ENCODE measurements at places on chromosomes 2 and 18.
A peak's percentile ranks its signal among the peaks of the same experiment; 100 is the strongest.

- no peak for DNase-seq
Observed at GRCh38 chr18:39571511-39571910, 2005.9 kb upstream of the CELF4 start.

DNA sequence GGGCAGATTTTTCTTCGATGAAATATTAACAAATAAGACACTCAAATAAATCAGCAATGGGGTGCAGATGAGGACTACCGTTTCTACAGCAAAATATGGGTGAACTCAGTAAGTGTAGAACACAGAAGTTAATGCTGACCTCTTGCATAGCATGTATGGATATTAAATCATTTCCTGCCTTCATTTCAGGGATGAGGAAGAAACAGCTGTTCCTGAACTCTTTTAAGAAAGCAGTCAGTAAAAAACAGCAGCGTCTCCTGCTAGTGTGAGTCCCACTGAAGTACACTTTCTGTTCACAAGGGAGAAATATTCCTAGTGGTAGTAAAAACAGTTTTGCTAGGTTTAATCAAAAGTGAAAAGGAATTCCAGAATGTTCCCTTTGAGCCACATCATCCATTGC, 379.0 kb downstream of the ZEB2 start:
- no peak for DNase-seq

DNA sequence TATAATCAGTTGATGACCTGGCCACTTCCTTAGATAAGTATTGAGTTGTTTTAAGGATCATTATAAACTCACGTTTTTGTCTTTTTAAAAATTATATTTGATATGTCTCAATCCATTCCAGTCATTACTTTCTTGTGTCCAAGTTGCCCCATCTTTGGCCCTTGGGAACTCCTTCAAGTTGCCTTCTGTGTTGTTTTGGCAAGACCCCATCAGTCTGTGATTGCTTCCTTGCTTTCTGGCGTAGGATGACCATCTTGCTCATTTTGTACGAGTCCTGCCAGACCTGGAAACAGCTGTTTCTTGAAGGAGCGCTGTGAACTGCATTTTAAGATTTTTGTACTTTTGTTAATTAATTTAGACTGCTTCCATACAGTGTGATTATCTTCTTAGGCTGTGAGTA, 68.9 kb upstream of the ITM2C start:
- DNase-seq, result no peak

DNA sequence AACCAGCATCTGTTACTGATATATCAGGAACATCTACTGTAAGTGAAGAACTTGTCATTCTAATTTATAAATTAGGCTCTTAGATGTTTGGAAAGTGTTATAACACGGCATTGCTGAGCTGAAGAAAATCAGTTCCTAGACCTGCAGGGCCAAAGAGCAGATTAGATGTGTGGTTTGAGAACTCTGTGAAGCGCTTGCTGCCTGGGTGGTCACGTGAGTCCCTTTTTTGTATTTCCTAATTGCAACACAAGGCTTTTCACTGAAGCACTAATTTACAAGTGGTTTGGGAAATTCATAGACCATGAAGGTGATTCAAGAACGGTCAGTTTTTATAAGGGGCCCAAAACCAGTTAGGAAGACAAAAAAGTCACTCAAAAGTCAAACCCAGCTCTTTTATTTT, 106.9 kb upstream of the SP3 start:
- no peak for DNase-seq

- no peak for DNase-seq
Observed at GRCh38 chr2:145169285-145169684, 649.4 kb upstream of the ZEB2 start.

DNA sequence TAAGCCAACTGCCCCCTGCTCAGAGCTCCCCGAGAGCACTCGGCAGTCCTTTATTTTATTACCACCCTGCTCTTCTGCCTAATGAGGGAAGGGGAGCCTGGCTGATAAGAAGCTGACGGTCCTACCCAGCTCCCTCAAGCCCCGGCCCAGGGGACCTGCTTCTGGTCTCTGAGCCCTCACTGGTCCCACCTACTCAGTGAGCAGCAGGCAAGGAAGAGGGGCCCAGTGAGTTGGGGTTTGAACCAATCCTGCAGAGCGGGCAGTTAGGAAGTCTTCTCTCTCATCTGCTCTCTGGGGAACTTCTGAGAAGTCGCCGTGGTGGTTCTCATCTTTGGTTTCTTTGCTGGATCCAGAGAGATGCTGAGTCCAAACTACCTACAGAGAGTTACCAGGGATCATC, 218.9 kb downstream of the NDUFA10 start:
- DNase-seq, result peak; percentile 53

- peak; percentile 55 for DNase-seq
Observed at GRCh38 chr2:233336541-233336940, 17.8 kb upstream of the DGKD start.

GRCh38 chr2:238872026-238872425, 24.1 kb downstream of the TWIST2 start:
- DNase-seq, result peak; percentile 19

- no peak for DNase-seq
Observed at GRCh38 chr18:54479365-54479764, 111.7 kb upstream of the DYNAP start.

GRCh38 chr2:127630864-127631540, 15.0 kb upstream of the GPR17 start:
- no peak for DNase-seq

GRCh38 chr2:45370369-45370768, 240.7 kb downstream of the SRBD1 start:
- DNase-seq, result no peak

DNA sequence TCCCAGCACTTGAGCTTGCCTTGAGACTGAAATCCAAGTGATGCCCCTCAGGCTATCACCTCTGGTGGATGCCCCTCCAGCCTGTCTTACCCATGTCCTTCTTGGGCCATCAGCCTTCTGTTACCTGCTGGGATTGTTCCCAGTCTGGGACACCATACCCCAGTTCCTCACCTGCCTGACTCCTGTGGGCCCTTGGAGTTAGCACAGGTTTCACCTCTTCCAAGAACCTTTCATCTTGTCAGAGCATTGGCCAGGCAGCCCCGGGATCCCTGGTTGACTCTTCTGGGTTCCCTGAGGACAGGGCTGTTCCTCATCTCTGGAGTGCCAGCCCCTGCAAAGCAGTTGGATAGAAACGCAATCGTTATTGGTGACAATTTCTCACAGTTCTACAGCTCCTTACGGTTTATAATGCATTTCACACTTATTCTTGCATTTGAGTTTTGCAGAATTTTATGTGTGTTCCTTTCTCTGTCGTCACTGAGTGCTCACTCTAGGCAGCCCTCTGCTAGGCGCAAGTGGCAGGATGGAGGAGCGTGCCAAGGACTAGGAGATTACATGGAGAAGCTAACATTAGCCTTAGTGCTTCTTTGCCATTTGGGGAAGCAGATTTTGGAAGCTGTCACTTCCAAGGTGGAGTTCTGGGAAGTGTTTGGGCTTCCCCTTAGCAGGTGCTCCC, 139.7 kb downstream of the DDX1 start:
- DNase-seq, result peak; percentile 73

DNA sequence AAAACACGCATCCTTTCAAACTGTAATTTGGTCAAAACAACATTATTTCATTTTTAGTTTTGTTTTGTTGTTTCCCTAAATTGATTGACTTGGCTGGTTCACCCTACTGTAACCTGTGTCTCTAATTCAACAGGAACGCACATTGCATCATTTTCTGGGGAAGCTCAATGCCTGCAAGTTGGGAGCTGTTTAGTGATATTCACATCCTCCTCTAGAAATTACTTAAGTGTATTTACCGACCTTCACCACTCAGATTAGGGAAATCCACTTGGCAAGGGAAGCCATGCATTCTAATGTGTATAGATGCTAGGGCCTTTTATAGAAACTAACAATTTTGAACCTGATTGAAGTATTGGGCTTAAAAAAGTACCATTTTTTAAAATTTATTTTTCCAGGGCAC, 7.3 kb upstream of the TPO start:
- DNase-seq, result no peak

DNA sequence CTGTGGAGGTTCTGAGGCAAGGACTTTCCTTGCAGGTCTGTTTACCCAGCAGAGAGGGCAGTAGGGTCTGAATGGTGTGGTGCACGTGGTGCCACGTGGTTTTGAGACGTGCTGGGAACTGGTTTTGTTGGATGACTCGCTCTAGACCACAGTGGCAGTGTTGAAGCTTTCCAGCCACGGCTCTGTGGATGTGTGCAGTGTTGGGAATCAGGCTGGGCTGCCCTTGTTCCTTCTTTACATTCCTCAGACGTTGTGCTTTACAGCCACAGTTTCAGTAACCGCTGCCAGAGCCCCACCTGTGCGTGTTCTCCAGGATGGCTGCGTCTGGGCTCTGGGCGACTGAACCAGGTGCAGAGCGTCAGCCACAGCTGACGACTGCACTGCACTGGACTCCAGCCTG, 8.2 kb downstream of the CTDP1 start:
- no peak for DNase-seq

GRCh38 chr2:203070701-203071100, 56.0 kb downstream of the NBEAL1 start:
- no peak for DNase-seq

- DNase-seq, result no peak
Observed at GRCh38 chr2:177282181-177282641, 17.7 kb upstream of the NFE2L2 start.

- DNase-seq, result no peak
Observed at GRCh38 chr2:67985586-67985985, 77.2 kb downstream of the C1D start.

DNA sequence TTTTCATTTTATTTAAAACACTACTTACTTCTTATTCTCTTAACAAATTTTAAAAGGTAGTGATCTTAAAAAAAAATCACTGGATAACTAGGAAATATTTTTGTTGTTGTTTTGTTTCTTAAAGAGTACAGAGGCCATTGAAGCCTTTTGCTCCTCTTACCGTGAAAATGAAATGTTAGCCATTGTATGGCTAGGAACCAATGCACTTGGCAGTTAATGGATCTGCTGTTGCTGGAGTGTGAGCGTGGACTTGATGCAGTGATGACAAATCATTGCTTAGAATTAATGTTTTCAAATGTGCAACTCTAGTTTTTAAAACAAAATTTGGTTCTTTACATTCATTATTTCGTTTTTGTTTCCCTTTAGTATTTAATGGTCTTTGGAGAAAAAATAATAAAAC, 162.3 kb downstream of the HAUS1 start:
- no peak for DNase-seq

GRCh38 chr2:51350100-51350499, 318.2 kb upstream of the NRXN1 start:
- no peak for DNase-seq
